Fibroblast of skin of left biceps (primary cell): ENCODE measurements at places on chromosomes 5 and 9.

GRCh38 chr9:24257726-24258125 lies 288.0 kb downstream of the IZUMO3 start:
- DNase-seq, result peak; percentile 24

DNA sequence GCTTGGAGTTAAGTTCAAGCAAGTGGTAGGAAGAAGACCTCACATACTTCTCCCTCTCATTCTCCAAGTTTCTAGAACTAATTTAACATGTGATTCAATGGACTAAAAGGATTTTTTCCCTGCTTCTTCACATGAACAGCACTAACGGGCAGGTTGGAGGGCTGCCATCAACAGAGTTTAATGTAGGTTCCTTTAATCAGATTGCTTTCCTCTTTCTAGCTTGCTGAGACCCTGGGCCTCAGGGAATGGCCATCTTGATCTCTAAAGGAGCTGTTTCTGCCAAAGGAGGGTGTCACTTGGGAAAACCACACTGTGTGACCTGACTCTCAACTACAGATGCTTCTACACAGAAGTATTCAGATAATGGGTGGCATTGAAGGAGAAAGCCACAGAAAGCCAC lies 223.3 kb downstream of the PIK3R1 start:
- no peak for DNase-seq

DNA sequence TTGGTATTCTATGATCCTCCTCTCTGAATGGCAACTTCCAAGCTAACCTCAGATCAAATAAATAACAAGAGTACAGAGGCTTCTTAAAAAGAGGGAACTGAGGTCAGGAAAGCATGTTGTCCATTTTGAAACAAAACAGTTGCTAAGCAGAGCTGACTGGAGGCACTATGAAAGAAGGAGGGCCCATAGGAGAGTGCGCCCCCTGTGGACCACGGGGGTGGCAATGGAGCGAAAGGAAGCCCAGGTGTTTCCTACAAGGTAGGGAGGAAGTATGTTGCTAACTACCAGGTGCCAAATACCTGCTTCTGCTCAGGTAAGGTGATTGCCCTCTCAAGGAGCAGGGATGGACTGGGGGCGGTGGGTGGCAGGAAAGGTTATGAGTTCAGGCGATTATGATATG lies 101.8 kb upstream of the MAST4 start:
- no peak for DNase-seq

DNA sequence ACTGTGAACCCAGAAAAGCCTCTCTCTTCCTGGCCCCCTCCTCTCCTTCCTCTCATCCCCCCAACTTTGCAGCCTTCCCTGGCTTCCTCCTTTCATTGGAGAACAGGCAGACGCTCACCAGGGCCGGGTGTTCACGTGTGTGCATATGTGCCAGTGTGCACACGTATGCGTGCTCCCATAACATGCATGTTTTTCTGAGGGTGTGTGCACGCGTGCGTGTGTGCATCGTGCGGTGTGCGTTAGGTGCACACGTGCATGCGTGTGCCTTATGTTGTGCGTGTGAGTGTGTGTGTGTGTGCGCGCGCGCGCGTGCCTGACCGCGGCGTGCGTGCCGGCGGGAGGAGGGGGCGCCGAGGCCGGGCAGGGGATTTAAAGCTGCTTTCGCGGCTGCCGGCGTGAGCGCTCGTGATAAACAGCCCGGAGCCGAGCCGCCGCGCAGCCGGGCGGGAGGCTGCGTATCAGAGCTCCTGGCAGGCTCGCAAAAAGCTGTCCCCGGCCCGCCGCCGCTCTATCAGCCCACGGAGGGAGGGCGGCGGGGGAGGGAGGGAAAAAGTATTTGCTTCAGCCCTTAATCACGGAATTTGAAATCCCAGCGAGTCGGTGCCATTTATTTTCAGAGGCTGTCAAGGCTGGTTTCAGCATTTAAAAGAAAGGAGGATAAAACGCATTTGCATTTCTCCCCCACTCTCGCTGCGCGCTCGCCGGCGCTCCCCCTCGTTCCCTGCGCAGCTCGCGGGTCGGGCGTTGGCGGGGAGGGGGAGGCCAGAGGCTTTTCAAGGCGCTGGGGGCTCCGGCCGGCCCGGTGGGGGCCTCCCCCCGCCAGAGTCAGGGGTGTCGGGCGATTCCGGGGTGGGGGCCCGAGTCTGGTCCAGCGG lies 183.9 kb downstream of the C9orf50 start:
- DNase-seq, result no peak

DNA sequence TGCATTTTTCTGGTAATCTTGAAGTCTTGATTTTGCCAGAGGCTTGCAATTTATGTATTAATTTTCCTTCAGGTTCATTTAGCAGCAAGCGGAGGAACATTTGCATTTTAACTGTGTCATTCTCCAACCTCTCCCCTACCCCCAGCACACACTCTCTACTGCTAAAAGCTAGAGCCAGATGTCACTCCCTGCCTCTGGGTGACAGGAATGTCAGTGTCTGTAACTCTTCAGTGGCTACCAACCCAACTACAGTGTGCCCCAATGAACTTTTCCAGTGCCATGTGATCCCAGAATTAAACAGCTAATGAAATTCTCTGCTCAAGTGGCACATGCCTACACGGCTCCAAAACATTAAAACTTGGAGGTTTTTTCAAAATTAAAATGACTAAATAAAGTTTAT lies 260.3 kb downstream of the GOLPH3 start:
- DNase-seq, result no peak

GRCh38 chr5:36300927-36301540 lies 668 bp downstream of the RANBP3L start:
- no peak for DNase-seq

DNA sequence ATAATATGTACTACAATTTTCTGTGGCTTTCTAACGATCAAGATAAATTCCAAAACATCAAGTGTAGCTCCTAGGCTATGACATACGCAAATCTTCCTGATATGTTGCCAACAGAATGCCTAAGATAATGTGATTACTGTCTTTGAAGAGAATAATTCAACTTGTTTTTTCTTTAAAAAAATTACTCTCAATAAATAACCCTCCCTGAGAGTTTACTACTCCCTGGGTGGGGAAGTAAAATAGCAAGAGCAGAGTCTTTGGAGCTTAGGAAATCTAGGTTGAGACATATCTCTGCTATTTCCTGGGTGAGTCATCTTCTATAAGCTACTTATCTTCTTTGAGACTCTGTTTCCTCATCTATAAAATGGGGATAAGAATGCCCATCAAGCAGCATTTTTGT lies 201.2 kb downstream of the ACTL7B start:
- DNase-seq, result no peak
